Bone marrow (tissue), 2 donors: ENCODE measurements at places on chromosomes 3 and 15.
A peak's percentile ranks its signal among the peaks of the same experiment; 100 is the strongest.

DNA sequence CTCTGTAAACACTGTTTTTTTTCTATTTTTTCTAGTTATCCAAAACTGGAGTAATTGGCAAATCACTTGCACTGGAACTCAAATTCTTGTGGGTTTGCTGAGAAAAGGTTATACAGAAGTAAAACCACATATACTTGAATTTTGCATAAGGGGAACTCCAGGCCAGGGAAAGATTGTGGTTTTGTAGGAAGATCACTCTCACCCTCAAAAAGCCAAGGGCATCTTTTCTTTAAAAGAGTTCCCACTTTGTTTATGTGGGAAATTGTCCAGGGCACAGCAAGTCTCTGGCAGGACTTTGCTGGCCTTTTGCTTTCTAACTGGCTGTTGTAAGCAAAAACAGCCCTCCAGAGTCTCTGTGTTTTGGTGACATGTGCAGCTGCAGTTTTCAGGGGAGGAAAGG, 340.3 kb upstream of the RBMS3 start:
- no peak for DNase-seq

GRCh38 chr3:114794894-114795630, 352.0 kb downstream of the ZBTB20 start:
- DNase-seq = no peak

GRCh38 chr15:92429378-92430068, 35.8 kb downstream of the ST8SIA2 start:
- DNase-seq = no peak

GRCh38 chr3:27554706-27555105, 70.5 kb upstream of the SLC4A7 start:
- no peak for DNase-seq

- DNase-seq = no peak
Measured at GRCh38 chr3:48715174-48715800, 1.7 kb downstream of the IP6K2 start.

GRCh38 chr3:177835008-177835407, 637.7 kb upstream of the TBL1XR1 start:
- peak; percentile 85 for DNase-seq

DNA sequence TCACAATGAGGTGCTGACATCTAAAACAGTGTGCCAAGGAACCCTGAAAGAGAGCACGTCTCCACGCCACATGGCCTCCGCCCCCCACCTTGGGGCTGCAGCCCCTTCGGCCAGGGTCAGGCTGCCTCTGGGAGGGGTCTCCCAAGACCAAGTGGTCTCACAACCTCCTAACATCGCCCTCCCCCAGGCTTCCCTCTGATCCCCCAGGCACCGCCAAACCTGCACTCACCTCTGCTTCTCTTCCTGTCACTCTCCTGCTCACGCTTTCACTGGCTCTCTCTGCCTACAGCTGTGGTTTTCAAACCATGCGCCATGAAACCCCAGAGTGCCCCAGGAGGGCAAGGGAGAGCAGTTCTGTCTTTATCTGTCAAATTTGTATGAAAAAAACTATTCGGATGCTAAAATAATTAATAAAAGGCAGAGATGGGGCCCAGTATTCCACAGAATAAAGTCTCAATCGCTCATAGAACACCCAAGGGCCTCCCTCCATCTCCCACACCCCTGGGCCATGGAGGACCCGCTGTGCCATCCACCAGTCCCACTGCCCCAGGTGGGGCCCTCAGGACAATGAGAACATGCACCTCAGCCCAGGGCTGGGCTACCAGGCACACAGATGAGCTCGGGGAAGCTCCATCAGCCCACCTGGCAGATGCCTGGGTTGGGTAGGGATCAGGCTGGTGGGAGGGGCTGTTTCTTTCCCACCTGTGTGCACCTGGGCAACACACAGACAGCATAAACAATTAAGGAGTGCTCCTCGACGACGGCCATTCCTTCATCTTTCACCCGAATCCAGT, 21.5 kb downstream of the CYFIP1 start:
- DNase-seq = no peak

- DNase-seq = no peak
Measured at GRCh38 chr15:25184356-25185155, 229.8 kb downstream of the SNRPN start.

GRCh38 chr3:79564192-79564591, 203.6 kb downstream of the ROBO1 start:
- no peak for DNase-seq

GRCh38 chr3:13896473-13897154, 16.7 kb upstream of the WNT7A start:
- no peak for DNase-seq

DNA sequence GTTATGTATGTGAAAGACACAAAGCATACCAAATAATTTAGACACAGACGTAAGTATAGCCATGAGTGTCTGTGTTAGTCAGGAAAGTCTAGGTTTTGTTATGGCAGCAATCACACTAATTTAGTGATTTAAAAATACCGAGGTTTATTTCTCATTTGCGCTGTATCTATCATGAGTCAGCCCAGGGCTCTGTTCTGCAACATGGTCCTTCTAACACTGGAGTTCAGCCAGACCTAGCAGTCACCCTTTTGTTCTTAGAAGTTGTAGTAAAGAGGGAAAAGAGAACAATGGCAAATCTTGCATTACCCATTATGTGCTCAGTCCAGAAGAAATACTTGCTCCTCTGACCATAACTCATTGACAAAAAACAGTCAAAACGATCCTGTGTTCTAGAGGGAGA, 311.5 kb downstream of the NLGN1 start:
- DNase-seq = no peak
